ENCODE measurements at places on chromosomes 6 and 20.
A peak's percentile ranks its signal among the peaks of the same experiment; 100 is the strongest.

DNA sequence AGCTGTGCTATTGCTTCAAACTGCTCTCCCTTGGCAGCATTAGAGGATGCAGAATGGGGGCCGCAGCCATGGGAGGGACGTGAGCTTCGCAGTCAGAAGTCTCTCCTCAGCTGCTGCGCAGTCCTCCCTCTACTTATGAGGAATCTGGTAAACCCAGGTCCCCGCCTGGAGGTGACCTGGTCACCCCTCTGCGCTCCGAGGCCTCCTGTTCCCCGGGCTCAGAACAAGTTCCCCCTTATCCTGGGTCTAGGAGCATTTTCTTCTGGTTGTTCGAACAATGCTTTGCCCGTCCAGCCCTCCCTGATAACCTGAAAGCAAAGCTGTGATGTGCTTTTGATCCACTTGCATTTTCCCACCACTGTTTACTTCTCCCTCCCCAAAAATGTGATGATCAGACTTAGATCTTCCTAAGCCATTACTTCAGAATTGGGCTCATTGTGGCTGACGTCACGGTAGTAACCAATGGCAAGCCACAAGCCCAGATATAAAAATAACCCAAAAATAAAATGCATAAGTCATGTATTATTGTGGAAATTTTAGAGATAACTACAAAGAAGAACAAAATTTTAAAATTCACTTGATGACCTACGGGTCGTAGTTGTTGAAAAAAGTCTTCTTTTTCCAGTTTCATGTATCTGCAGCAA is 80.7 kb downstream of the SERAC1 start:
- no peak for DNase-seq

DNA sequence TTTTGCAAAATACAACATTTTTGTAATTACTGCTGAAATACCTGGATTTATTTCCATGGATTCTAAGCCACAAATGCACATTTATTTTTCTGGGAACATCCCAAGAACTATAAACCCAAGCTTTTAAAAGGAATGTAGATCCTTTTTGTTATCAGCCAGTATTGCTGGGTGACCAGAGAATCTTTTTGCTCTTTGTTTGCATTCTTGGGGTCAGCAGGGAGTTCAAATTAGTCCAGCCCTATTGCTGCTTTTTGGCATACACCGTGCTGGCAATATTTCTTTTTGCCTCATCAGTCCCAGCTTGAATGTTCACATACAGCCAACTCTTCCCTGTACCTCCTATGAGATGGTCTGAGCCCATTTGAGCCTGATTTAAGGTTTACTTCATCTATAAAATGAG is 155.2 kb upstream of the CNR1 start:
- DNase-seq, result no peak

DNA sequence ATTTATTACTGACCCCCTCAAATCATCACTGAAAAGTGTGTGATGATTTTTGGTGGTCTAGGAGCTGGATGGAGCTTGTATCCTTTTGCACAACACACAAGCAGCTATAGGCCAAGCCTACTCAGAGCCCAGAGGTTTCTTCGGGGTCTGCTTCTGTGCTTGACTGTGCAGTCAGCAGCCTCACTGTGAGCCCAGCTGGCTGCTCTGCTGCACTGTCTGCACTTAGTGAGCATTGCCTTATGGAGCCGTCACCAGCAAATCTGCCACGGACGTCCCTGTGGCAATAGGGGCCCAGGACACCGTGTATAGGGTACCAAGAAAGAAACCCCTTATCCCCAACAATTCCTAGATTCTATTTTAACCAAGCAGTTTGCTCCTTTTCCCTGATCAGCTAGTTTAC is 38.6 kb upstream of the GMPR start:
- DNase-seq, result no peak

- peak; percentile 99 for DNase-seq
These were observed 236.8 kb downstream of the PACRG start for GRCh38 chr6:162964488-162965140.

- no peak for DNase-seq
These were observed 201.9 kb upstream of the JAG1 start for GRCh38 chr20:10875653-10876052.

DNA sequence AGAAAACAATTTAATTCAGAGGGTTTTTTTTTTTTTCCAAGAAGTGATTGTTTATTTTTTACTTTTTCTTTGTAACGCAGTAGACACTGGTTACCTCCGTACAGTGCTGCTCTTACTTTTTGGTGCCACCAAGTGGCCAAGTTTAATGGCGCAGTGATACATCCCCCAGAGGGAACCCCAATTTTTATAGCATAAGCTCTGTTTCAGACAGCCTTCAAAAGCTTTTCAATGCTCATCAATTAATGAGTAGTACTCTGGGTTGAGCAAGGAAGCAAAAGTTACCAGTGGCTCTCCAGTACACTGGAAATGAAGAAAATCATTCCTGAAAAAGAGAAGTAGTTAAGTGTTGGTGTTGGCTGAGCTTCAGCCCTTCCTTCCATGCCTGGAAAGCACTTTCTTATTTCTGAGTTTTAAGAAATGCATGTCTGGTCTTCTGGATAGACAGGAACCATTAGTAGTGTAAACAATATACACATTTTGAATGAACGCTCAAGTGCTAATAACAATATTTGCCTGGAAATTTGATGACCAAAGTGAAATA is 129.1 kb upstream of the SMLR1 start:
- peak; percentile 70 for DNase-seq

- DNase-seq, result no peak
These were observed 2.1 kb downstream of the SLC12A5 start for GRCh38 chr20:46031014-46031569.

- DNase-seq, result peak; percentile 4
These were observed 16.7 kb upstream of the SMLR1 start for GRCh38 chr6:130810307-130811030.

GRCh38 chr6:35141007-35141655 is at the start of gene TCP11:
Gene TCP11 (minus strand): TSS chr6:35141339. CDS start chr6:35140870, 469 bp downstream.
- DNase-seq, result no peak

DNA sequence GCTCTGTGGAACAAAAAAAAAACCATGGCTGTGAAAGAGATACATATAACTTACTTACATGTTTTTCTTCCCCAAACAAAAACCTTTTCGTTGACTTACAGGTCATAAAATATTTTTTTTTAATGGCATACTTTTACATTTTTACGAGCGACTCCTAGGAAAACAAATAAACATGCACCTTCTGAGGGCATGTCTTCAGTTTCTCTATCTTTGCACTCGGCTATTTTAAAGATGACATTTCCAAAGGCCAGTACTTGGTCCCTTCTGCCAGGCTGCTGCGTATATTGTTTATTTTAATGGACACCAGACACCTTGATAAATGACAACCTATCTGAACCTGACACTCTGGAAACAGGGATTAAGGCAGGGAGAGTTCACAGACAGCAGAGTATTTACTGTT is 49.4 kb downstream of the PIGU start:
- DNase-seq, result no peak

GRCh38 chr6:154482858-154483257 is 27.6 kb downstream of the CNKSR3 start:
- no peak for DNase-seq

- no peak for DNase-seq
These were observed 117.6 kb upstream of the CDH4 start for GRCh38 chr20:61134296-61135030.

GRCh38 chr20:14986026-14986655 is 648.7 kb upstream of the FLRT3 start:
- DNase-seq, result peak; percentile 33

DNA sequence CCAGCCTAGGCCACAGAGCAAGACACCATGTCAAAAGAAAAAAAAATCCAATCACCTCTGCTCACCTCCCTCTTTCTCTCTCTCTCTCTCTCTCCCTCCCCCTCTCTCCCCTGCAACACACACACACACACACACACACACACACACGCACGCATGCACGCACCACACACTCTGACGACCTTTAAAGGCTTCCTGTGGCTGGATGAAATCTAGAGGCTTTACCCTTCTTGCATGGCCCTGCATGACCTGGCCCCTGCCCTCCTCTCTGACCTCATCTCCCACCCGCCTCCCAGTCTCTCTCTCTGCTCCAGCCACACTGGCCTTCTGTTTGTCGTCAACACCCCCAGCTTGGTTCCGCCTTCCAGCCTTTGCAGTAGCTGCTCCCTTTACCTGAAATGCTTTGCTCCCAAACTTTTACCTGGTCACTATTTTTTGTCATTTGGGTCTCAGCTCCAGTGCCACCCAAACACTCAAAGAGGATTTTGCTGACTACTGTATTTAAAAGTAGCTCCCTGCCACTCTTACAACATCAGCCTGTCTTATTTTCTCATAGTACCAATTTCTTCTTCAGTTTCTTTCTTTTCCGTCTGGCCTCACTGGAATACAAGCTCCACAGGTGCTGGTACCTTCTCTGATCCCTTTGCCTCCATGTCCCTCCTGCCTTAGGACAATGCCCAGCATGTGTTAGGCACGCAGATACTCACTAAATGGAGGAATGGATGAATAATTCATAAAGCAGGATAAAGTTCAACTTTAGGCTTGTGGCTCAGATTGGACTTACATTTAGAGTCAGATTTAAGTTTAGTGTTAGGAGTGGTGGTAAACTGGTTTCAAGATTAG is 4.3 kb upstream of the LTA start:
- DNase-seq, result no peak

GRCh38 chr20:54619682-54620081 is 144.3 kb downstream of the DOK5 start:
- no peak for DNase-seq

All from fibroblast of pulmonary artery (primary cell).